ENCODE measurements at places on chromosomes 13 and 19. TPM values are rescaled to one million over a fixed set of nuclear protein-coding genes. Genes with fewer than 3 reads are reported as not detected.

PLK5 gene
- total RNA-seq, result 0.23 TPM

CLDN10 gene
- 16.3 TPM for total RNA-seq

IGSF23 gene
- not detected for total RNA-seq

SBK2 gene
- not detected for total RNA-seq

MEIOSIN gene
- not detected for total RNA-seq

CPB2 gene
- 0.38 TPM for total RNA-seq

FXYD1 gene
- 5.9 TPM for total RNA-seq

ZNF382 gene
- 0.62 TPM for total RNA-seq

CYP4F3 gene
- 9.5 TPM for total RNA-seq

PPP6R1 gene
- 56.2 TPM for total RNA-seq

NTF4 gene
- 22.5 TPM for total RNA-seq

CD37 gene
- 2.9 TPM for total RNA-seq

ARL11 gene
- total RNA-seq, result 0.18 TPM

NCAN gene
- total RNA-seq, result not detected

MBD3L2 gene
- total RNA-seq, result not detected

ZNF69 gene
- total RNA-seq, result 3.8 TPM

ADPRHL1 gene
- total RNA-seq, result 8.6 TPM

FAM83E gene
- total RNA-seq, result 1.3 TPM

ZNF728 gene
- total RNA-seq, result 0.30 TPM
